SK-N-MC (cell line): ENCODE measurements at places on chromosomes 4 and X.

DNA sequence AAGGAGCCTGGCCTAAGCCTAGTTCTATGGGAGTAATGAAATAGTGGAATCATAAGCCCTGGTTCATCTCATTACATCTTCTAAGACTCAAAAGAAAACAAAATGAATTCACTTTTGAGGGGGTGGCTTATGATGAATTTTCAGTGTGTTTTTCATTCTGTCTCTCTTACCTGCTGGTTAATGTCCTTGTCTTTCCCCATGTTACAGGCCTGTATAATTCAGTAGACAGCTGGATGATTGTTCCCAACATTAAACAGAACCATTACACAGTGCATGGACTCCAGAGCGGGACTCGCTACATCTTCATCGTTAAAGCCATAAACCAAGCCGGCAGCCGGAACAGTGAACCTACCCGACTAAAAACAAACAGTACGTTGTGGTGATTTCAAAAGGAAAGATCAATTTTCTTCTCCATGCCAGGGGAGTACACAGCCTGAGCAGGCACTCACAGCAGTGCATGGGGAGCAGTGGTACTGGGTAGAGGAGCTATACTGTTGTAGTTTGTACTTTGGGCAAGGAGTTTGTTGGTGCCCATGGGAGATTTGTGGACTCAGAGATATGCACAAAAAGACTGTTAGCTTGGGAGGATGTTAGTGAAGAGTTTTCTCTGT is 57.9 kb downstream of the TEX13B start:
- no peak for DNase-seq

DNA sequence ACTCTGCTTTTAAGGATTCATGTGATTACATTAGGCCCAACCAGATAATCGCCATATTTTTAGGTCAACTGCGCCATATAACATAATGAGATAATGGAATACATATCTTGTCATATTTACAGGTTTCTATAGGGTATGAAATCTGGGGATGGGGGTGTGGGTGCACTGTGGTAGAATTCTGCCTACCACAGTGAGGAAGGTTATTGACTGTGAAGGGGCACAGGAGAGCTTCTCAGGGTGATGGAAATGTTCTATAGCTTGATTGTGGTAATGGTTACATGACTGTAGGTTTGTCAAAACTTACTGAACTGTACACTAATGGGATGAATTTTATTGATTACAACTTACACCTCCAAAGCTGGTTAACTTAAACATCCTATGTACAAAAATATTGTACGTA is 15.9 kb downstream of the USP53 start:
- DNase-seq: no peak

GRCh38 chr4:43987331-43987944 is 461.2 kb downstream of the KCTD8 start:
- DNase-seq: no peak

GRCh38 chr4:80324171-80324570 is 11.4 kb upstream of the CFAP299 start:
- no peak for DNase-seq

DNA sequence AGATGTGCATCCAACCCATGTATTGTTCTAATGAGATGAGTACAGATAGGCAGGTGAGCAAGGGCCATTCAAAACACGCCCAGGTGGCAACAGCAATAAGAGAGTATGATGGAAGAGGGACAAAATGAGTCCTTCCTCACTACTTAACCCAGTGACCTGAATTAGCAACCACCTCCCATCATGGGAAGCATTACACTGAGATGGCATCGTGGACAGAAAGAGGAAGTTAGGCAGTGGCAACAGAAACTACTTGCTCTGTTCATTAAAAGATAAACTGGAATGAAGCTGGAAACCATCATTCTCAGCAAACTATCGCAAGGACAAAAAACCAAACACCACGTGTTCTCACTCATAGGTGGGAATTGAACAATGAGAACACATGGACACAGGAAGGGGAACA is 17.2 kb downstream of the RXFP1 start:
- DNase-seq: no peak

GRCh38 chrX:130211415-130212186 is 39.8 kb downstream of the RAB33A start:
- no peak for DNase-seq

- no peak for DNase-seq
Measured at GRCh38 chrX:110734894-110735541, 60.6 kb downstream of the CHRDL1 start.

GRCh38 chr4:7191546-7192251 is 639 bp upstream of the SORCS2 start:
- no peak for DNase-seq

GRCh38 chr4:89067417-89067816 is 10.4 kb upstream of the FAM13A start:
- no peak for DNase-seq

GRCh38 chr4:680928-681645 is 6.7 kb downstream of the MYL5 start:
- no peak for DNase-seq

DNA sequence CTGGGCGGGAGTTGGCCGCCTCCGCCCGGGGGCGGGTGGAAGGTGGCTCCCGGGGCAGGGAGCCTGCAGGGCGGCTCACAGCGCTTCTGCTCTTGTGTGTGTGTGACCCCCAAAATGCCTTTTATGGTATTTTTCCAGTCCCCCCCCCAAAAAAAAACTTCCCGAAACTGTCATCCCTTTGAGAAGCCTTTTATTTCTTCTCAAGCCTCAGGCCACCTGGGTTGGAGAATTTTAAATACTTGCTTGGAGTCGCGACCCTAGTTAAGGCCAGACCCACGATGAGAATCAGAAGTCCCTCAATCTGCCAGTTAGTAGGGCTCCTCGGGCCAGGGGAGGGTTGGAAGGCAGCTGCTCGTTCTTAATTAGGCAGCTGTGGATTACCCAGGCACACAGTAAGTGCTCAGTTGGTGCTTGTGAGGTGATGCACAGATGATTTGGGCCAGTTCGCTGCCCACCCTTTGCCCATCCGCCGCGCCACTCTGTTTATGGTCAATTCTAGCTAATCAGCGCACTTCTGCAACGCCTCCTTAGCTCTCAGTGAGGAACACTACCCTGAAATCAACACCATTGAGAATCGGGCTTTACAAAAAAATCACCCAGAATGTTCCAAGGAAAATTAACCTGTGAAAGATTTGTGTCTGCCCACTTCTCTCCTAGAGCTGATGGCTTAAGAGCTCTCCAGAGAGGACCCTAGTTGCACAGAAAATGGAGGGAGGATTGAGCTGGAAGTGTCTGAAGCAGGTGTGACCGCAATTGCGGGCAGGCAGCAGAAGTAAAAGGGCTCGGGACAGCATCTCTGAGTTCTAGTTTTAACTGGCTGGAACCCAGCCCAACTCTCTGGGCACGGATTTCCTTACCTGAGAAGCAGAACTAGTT is 648 bp upstream of the SCD5 start:
- DNase-seq: no peak

DNA sequence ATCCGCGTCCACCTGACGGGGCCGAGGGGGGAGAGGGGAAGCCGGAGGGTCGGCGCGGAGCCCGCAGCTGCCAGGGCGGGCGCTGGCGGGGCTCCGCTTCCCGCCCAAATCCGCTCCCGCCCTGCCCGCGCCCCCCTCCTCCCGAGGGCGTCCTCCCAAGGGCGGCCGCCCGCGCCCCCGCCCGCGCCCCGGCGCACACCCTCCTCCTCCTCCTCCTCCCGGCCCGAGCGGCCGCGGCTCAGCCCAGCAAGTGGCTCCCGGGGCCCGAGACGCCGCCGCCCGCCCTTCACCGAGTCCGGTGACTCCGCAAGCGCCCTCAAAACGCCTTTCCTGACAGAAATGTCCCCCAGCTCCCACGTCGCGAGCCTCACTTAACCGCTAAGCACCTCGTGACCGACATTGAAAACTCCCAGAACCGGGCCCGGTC is 487 bp downstream of the HMGB2 start:
- DNase-seq: no peak

DNA sequence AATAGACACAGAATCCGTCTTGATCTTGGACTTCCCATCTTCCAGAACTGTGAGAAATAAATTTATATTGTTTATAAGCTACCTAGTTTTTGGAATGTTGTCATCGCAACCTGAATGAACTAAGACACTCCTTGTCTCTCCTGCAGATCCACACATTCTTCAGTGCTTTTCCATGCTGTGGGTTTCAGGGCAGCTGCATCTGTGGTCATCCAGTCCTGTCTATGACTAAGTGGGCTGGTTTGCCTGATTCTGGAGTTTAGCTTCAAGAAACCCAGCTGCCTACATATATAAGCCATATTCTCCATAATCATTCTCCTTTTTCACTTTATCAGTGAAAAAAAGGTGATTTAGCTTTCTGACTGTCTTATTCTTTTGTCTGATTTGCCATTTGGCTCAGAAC is 170.3 kb upstream of the KIT start:
- no peak for DNase-seq

GRCh38 chr4:3323071-3323481 is 30.3 kb downstream of the RGS12 start:
- DNase-seq: no peak

GRCh38 chr4:114488301-114488982 is 110.2 kb upstream of the UGT8 start:
- DNase-seq: peak; percentile 40

DNA sequence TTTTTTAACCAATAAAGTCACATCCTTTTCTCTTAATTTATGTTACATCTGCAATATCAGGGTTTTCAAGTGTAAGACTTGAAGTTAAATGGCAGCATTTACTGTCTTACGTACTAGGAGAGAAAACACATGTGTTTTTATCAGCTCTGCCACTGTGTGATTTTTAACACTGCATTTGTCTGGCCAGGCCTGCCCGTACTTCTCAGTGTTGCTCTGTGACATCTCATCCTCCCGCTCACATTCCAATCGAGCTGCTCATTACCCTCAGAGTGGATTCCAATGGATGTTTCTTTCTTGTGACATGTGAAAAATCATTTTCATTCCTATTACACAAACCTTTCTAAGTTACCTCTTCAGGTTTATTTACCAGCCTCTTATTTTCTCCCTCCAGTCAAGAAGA is 420.3 kb downstream of the FAT4 start:
- DNase-seq: peak; percentile 22

DNA sequence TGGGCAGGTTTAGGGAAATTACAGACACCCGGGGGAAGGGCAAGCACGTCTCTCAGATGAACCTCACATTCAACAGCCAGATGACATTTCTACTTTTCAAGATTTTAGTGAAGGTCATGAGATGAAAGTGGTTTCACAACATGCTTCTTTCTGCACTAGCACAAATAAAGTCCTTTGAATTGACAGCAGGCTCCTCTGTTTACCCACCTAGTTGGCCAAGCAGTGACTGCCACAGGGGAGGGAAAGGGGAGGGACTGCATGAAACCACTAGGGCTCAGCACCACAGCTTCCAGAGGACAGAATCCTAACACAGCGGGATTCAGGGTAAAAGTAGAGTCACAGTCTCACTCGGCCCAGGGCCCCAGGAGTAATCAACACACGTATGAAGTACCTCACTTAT is 6.2 kb downstream of the RAB40A start:
- DNase-seq: no peak

DNA sequence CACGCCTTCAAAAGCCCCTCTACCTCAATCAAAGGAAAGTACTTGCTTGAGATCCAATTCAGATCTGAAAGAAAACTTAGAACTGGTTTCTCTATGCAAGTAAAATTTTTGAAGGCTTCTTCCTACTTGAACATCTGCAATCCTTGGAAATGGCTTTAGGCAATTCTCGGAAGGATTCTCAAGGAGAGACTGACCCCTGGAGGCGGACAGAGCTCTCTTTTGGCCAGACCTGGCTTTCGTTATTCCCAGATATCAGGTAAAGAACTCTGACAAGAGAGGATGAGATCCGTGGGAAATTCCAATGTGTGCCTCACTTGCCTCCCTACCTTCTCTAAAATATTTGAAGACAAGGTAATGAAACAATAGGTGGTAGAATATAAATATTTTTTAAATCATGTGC is 670.3 kb upstream of the FAM241A start:
- no peak for DNase-seq

GRCh38 chr4:3657902-3658529 is 108.2 kb upstream of the ADRA2C start:
- DNase-seq: no peak

- no peak for DNase-seq
Measured at GRCh38 chrX:11450354-11450753, 157.1 kb downstream of the AMELX start.

DNA sequence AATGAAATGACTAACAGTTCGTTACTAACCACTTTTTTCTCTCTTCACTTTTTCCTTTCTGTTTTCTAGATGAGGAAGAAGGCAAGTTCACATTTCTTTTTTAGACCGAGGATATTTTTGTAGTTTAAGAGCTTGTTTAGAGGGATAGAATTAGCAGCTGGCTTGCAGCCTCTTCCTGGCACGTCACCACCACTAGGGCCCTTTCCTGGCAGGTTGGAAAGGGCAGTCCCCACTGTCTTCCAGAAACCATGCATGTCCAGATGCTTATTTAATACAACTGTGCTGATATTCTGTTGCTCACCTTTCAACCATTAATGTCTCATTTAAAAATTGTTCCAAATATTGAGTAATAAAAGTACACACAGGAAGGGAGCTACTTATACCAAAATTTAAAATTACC is 209.5 kb upstream of the PACRGL start:
- no peak for DNase-seq

DNA sequence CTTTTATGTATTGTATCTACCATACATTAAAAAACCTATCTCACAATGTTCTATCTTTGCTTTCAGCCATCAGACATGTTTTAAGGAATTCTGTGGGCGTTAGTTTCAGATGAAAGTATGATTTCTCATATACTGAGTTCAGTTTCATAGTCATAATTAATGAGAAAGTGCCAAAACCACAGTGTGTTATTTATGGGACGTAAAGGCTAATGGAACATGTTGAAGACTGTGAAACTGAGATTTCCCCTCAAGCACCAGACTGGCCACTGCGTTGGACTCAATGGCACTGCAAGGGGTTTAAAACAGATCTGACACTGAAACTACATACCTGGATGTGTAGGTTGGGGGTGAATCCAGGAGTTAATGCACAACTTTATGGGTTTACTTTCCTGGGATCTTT is 32.0 kb downstream of the F8 start:
- no peak for DNase-seq
